Amygdala (tissue), 56 donors: ENCODE measurements at places on chromosomes 5 and 9.

DNA sequence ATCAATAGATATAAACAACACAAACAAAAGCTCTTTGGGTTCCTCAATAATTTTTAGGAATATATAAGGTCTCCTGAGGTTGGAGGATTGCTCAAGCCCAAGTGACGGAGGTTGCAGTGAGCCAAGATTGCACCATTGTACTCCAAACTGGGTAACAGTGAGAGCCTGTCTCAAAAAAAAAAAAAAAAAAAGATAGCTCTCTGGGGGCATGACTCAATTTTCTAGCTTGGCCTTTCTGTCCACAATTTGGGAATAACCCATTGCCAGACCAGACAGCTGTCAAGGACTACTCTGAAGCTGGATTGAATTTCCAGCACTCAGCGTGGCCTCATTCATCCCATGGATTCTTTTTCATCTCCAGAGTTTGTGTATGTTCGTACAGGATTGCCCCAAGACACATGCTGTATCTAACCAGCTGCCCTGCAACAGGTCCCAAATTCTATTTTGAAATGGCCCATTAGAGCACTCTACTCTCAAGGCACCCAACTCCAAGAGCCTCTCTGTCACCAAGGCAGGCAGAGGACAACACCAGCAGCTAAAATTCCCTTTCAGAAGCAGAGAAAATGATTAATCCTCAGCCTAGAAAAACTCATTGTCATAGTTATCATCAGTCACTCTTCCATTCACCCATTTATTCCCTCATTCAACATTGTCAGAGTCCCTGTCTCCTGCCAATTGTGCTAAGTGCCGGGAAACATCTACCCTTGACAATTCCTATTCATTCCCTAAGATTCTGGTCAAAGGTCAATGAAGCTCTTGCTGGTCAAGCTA lies 8.7 kb downstream of the FAM193B start:
- no peak for DNase-seq

DNA sequence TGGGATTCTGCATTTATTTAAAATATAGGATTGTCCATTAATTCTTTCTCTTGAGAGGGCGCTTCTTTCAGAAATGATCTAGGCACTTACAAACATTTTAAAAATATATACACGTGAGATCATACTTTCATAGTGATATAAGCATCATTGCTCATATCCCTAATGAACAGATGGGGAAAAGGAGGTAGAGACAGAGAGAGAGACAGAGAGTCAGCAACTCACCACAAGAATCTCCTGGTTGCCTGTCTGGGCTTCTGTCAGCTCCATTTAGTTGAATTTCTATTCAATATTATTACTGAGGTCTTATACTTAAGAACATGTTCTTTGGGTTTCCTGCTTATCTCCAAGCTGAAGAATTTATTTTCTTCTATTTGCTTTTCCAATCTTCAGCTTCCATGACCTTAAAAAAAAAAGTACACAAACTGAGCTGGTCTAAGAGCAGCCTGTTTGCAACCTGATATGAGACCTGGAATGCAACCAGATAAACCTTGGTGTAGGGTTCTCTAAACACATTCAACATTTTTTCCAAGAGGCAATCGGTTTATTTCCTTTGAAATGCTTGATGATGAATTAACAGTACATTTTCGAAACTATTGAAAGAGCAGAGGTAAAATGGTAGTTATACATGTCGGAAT lies 51.6 kb upstream of the LIFR start:
- DNase-seq, result no peak

GRCh38 chr9:135524130-135524861 lies 3.1 kb downstream of the LCN1 start:
- DNase-seq, result no peak

- no peak for DNase-seq
These were observed 167.3 kb downstream of the KDM4C start for GRCh38 chr9:6924988-6925563.

DNA sequence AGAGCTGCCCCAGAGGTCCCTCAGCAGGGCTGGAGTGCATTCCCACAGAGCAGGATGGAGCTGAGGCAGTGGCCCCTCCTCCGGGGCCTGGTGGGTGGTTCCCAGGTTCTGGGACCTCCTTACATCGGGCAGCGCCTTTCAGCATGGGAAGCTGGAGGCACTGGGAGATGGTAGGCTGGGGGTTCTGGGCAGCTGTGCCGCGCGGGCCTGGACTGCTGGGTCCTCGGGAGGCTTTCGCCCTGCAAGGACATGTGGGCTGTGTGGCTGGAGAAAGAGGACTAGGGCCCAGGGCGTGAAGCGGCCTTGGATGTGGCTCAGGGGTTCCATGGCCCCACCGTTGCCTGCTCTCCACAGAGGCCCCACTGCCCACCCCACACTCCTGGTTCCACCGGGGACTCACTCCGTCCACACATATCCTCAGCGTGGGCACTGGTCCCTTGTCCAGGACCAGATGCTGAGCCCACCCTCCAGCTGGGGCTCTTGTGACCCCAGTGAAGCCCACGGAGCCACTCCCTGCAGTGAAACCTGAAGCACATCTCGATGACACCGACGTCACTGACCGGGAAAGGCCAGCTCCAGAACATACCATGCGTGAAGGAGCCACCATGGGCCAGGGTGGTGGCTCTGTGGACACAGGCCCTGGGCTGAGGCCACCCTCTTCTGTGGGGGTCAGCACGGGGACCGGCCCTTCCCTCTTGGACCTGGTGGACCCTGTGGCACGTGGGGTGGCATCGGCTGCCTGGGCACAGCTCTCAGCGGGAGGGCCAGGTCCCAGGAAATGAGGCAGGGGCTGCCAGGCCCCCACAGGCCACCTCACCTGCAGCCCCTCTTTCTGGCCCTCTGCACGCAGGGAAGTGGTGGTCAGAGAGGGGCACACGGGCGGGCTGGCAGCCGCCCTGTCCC lies 31.5 kb upstream of the NKD2 start:
- DNase-seq, result no peak
